ENCODE measurements at places on chromosomes 6 and 20.

DNA sequence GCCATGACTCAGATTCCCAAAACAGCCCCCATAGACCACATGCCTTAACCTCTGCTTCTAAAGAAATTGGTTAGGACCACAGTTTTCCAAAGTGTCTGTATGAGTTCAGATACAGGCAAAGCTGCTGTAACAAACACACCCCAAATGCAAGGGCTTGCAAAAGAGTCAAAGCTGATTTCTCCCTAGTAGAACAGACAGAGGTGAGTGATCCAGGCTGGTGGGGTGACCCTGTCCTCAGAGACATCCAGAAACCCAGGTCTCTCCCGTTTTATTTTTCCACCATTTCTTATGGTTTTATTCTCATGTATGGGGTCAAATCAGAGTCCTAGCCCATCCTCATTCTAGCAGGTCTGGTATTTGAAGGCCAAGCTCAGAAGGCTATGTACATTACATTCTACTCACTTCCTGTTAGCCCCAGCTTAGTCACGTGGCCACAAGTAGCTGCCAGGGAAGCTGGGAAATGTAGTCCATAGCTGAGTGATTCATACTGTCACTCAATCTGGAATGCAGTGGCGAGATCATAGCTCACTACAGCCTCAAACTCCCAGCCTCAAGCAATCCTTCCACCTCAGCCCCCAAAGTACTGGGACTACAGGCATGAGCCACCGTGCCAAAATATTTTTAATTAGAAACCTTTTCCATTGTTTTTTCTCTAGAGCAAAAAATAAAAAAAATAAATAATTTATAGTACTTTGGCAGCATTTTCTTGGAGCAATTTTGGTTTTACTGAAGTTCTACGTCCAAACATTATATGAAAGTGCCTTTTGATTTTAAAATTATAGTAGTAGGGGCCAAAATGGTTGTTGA, 175.2 kb downstream of the ZMYND8 start:
- DNase-seq = peak; percentile 37

DNA sequence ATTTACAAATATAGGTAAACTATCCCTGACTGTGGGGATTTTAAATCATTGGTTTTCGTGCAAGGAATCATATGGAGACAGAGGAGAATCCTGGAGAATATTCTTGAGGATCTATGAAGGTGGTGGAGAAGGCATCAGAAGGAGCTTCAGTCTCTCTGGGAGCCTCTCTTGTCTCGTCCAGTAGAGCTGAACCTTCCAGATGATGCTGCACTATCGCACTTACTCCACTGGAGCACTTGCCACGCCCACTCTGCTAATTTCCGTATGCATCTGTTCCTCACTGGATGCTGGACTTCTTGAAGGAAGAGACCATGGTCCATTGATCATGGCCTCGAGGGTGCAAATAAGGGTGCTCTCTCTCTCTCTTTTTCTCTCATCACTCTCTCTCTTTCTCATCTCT, 36.8 kb downstream of the C6orf118 start:
- DNase-seq = no peak

GRCh38 chr6:80679992-80680391, 573.5 kb downstream of the BCKDHB start:
- no peak for DNase-seq

DNA sequence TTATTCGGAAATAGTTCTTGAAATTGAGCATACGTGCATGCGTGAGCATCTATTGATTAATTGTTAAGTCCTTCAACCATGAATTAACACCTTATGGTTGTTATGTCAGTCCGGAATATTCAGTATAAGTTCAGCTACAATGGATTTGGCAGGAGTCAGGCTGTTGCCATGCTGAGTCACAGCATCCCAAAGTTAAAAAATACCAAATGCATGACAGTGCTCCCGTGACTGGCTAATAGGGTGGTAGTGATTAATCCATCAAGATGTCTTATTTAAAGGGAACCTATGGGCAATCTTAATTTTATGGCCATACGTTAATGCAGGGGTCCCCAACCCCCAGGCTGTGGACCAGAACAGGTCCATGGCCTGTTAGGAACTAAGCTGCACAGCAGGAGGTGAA, 10.5 kb downstream of the RAE1 start:
- no peak for DNase-seq

GRCh38 chr6:89254569-89254968, 37.4 kb upstream of the GABRR1 start:
- no peak for DNase-seq

GRCh38 chr20:36231331-36231730, 4.9 kb upstream of the AAR2 start:
- no peak for DNase-seq

DNA sequence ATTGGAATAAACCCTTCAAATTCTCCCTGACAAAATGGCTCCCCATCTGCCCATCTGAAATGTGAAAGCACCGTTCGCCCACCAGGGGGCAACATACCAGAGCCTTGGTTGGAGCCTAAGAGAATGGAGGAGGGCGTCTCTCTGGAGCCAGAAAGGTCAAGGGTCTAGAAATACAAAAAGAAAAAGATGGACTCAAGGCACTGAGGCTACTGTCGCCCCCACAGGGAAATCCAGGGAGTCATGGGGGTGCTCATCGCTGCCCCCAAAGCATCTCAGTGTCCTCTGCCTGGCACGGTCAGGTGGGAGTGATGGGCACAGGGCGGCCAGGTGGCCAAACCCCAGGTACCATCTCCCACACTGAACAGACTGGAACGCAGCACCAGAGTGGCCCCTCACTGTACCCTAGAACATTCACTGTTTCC, 136.3 kb downstream of the ZMYND8 start:
- peak; percentile 74 for DNase-seq

- peak; percentile 28 for DNase-seq
These were observed 63.4 kb downstream of the PRDM1 start for GRCh38 chr6:106149472-106150069.

DNA sequence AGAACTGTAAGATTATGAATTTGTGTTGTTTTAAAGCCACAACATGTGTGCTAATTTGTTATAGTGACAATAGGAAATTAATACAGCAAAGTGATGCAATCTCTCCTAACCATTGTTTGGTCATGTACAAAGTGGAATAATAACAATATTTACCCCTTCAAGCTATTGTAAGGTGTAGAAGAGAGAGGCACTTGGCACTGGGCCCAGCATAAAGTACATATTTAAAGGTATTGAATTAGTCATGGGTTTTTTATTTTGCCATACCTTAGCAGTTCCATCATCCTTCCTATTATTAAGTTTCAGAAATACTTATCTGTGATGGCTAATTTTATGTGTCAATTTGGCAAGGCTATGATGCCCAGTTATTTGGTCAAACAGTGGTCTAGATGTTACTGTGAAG, 322.4 kb upstream of the TSHZ2 start:
- no peak for DNase-seq

DNA sequence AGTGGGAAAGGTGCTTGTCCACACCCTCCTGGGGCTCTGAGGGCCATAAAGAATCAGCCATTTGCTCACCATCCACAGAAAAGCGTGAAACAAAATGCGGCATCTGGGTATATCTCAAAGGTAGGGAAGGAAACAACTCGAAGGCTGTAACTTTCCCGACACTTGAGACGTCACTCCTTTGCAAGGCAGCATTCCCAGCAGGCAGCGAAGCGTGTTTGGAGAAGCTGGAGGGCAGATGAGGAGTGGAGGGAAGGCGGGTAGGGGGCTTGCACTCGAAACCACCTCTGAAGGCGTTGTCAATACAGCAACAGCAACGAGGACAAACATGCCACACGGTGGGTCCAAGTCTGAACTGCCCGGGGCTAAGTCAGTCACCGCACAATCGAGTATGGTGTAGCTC, 98.4 kb downstream of the FOXC1 start:
- DNase-seq = no peak

DNA sequence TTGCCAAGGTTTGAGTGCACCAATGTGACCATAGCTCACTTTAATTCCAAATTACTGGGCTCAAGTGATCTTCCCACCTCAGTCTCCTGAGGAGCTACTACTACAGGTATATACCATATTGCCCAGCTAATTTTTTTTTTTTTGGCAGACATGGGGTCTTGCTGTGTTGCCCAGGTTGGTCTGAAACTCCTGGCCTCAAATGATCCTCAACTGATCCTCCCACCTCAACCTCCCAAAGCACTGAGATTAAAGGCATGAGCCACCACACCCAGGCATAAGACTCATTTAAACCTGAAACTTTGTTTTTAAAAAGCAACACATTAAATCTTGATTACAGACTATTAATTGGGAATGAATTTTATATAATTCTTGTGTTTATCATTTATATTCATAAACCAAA, 67.7 kb downstream of the ARHGAP18 start:
- no peak for DNase-seq

GRCh38 chr6:113954653-113955052, 16.3 kb downstream of the HDAC2 start:
- no peak for DNase-seq

GRCh38 chr20:18801516-18801915, 12.1 kb upstream of the SCP2D1 start:
- DNase-seq = no peak

DNA sequence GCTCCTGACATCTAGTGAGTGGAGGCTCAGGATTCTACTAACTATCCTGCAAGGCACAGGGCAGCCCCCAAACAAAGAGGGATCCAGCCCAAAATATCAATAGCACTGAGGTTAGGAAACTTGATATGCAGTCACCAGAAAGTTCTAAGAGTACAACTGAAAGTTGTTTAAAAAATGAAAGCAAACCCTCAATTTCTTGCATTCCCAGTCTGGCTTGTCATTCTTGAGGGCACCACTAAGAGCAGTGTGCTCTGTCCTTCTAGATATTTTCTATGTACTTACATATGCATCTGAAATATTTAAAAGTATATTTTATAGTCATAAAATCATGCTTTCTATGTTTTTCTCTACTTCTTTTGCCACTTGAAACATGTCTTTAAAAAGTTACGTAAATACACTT, 35.9 kb downstream of the CST8 start:
- no peak for DNase-seq

- DNase-seq = peak; percentile 11
These were observed 165.2 kb upstream of the CST7 start for GRCh38 chr20:24783631-24784492.

- DNase-seq = no peak
These were observed at the start of gene HAO1 for GRCh38 chr20:7940341-7940740. Gene HAO1, minus strand, starts transcription at chr20:7940458. Its CDS starts 36 bp downstream, at chr20:7940422.

- no peak for DNase-seq
These were observed 7.6 kb downstream of the ARFGEF2 start for GRCh38 chr20:48928832-48929725.

- peak; percentile 8 for DNase-seq
These were observed 201.0 kb upstream of the CEP162 start for GRCh38 chr6:84428300-84428907.

GRCh38 chr6:82836022-82836575, 229.5 kb downstream of the UBE3D start:
- no peak for DNase-seq

DNA sequence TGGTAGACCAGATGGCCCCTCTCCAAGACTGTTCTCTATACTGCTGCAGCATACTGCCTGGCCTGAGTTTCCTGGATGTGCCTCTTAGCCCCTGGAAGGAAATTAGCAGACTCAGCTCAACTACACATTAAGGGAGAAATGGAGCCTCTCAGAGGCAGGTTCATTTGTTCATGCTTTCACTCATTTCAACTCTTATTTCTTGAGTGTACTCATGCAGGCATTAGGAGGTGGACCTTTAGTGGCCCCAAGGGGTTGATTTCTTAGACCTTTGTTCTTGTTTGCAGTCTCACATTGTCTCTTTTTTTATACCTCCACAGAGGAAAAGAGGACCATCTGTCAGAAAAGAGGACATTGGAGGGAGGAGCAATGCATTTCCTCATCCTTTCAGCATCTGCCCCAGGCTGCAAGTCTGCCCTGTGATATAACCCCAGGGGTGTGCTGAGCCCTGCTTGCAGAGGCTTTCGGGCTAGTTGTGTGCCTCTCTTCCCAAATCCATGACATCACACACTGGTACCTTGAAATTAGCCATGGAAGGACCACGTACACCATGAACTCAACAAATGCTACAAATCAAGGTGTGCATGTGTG, 456.2 kb downstream of the CD83 start:
- DNase-seq = no peak

GRCh38 chr6:100685747-100686146, 195.4 kb downstream of the ASCC3 start:
- DNase-seq = no peak

- no peak for DNase-seq
These were observed 129.1 kb upstream of the PTPRT start for GRCh38 chr20:43318755-43319297.

GRCh38 chr20:15022921-15023320, 685.5 kb upstream of the FLRT3 start:
- DNase-seq = no peak

DNA sequence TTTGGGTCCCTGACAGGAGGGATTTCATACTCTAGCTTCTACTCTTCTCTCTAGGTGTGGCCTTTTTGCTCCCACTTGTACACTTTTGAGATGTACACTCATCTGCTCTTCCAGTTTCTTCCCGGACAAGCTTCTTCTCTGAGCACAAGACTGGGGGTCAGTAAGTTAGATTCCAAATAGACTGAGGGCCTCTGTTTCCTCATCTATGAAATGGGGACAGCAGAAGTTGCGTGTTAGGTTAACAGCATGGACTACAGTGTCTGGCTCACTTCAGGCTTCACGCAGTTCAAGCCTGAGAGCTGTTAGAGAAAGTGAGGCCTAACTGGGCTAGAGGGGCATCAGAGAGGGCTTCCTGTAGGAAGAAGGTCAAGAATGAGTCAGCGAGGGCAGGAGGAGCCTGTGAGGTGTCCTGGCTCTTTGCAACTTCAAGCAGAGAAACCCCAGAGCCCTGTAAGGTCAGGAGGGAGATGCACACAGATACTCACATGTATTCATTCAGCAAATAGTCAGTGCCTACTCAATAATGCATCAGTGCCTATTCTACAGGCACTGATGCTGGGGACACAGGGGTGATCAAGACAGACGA, 20.6 kb downstream of the XKR7 start:
- DNase-seq = no peak

GRCh38 chr6:135791441-135791840, 60.1 kb upstream of the PDE7B start:
- DNase-seq = no peak

DNA sequence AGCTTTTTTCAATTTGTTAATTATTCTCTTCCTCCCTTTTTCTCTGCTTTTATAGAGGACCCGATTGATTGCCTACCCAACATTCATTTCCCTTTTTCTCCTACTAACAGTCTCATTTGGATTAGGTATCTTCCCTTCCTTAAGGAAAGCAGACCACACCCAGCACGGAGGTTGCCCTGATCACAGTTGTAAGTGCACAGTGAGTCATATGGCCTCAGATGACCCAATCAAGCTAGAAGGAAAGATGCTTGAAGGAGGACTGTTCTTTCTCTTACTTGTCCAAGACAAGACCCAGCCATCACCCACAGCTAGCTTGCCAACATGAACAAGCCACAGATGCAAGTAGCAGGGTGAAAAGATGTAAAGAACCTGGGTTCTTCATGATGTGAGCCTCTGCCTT, 518.6 kb downstream of the PKHD1 start:
- no peak for DNase-seq

DNA sequence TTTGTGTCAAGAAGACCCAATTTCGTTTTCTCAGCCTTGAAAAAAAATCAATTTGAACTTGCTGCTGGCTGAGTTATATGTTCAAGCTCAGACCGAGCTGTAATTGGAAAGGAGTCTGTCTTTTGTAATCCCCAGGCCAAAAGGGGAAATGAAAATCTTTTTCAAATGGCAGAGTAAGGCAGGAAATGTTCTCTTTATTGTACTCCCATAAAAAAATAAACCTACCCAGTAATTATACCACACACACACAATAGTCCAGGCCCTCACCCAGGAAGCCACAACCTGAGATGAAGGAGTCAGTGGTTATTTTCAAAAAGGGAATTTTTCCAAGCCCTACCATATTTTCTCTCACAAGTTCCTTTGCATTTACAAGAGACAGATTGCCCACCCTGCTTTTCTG, 45.3 kb downstream of the CLIC5 start:
- no peak for DNase-seq

- DNase-seq = no peak
These were observed 73.4 kb upstream of the NOX3 start for GRCh38 chr6:155528982-155529453.
